Activated CD8-positive, alpha-beta memory T cell treated with anti-CD3 and anti-CD28 coated beads for 48 hours (primary cell): ENCODE measurements at places on chromosomes 4 and X.

- no peak for DNase-seq
Observed at GRCh38 chr4:68883870-68884269, 67.7 kb downstream of the UGT2A3 start.

- DNase-seq: no peak
Observed at GRCh38 chrX:108359806-108360602, 78.2 kb downstream of the COL4A6 start.

GRCh38 chr4:90572996-90573395, 445.8 kb downstream of the CCSER1 start:
- no peak for DNase-seq

DNA sequence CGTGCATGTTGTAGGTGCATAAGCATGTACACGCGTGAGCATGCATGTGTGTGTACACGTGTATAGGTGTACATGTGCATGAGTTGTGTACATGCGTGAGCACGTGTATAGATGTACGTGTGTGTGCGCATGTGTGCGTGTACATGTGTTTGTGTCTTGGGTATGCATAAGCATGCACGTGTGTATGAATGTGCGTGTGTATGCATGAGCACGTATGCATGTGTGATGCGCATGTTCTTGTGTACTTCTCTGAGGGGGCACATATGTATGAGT, 9.0 kb downstream of the NAT8L start:
- DNase-seq: no peak

GRCh38 chr4:15493411-15493810, 23.7 kb downstream of the CC2D2A start:
- no peak for DNase-seq

DNA sequence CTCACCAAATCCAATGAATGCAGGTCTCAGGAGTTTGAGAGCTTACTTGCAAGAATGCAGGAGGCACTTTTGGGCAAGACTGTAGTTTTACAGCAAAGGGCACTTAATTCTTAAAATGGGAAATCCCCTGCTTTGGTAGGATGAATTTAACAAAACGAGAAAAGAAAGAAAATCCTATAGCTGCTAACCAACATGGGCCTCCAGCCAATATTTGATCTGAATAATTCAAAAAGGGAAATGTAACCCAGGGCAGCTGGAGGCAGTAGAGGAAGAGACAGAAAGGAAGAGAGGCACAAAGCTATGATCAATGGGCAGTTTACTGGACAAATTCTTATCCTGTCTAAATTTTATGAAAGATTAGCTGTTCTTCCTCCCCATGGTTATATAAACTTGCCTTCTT, 142.3 kb downstream of the SH3KBP1 start:
- no peak for DNase-seq

GRCh38 chr4:168293386-168293975, 25.1 kb downstream of the DDX60 start:
- no peak for DNase-seq

DNA sequence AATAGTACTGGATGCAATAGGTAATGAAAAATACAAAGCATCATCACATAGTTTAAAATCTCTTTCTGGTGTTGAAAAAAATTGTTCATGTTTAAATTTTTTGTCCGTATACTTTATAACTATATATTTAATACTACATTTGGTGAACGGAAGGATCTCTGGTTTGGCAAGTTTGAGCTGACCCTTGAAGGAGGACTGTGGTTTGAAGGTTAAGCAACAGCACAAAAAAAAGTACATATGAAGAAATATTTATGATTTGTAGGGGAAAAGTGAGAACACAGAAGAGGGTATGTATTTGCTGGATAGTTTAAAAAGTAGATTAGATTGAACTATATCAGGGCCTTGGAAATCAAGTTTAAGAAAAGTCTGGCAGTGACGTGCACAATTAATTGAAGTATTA, 13.3 kb downstream of the SRP72 start:
- no peak for DNase-seq

DNA sequence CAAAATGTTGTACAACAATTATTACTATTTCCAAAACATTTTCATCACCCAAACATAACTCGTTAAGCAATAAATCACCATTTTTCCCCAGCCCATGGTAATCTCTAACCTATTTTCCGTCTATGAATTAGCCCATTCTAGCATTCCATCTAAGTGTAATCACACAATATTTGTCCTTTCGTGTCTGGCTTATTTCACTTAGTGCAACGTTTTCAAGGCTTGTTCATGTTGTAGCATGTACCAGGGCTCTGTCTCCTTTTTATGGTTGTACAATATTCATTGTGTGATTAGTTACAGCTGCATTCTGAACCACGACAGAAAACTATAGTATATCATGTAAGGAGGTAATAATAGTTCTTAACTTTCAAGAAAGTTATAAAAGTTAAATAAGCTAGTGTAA, 656.0 kb upstream of the HS3ST1 start:
- no peak for DNase-seq

GRCh38 chrX:108122748-108123147, 31.2 kb downstream of the ATG4A start:
- no peak for DNase-seq

DNA sequence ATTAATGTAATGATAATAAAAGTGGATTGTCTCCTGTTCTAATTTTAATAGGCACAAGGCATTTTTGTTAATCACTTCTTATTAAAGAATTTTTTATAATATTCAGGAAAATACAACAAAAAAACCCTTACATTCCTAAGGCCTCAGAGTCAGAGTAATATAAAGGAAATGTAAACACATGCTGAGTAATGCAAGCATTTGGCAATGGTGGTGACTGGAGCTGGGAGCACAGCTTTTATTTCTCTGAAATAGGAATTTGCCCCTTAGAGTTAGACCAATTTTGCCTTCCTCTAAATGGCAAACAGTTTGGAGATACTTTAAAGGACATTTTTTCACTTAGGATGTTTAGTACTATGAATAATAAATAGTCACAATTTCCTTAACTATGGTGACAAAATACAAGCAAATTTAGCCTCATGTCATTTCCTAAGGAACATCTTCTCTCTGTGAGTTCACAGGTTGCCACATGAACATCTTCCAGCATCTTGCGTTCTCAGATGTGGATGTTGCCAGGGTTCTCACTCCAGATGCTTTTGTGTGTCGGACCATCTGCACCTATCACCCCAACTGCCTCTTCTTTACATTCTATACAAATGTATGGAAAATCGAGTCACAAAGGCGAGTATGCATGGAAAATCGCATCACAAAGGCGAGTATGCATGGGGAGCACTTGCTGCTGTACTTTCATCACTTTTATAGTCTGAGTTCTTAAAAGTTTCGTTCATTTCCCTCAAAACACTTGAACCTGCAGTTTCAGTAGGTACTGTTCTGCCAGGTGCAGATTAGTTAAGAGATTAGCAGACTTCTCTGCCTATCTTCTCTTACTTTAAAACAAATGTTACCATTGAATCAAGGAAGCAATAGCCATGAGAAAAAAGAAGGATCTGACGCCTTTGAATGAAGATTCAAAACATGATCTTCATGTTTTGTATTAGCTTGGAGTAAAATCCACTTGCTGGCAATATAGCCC, 15.9 kb upstream of the F11 start:
- no peak for DNase-seq

GRCh38 chr4:175271010-175271630, 353.0 kb downstream of the ADAM29 start:
- no peak for DNase-seq

DNA sequence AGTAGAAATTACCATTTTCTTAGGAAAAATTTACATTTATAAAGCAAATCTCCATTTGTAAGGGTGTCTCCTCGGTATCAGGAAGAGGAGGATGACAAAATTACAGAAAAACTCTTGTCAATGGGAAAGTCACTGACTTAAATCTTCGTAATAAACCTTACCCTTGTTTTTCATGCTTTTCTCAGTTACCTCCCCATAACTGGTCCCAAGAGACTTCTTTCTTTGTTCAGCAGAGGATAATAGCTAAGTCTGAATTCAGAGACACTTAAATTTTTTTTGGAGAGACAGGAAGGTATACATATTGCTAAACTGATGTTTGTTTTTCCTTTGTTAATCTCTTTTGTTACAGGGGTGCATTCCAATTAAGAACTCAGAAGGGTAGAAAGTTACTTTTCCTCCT, 125.5 kb upstream of the JADE1 start:
- DNase-seq: no peak

- no peak for DNase-seq
Observed at GRCh38 chrX:5810636-5811035, 418.0 kb downstream of the NLGN4X start.

GRCh38 chr4:176656108-176656507, 136.6 kb downstream of the VEGFC start:
- DNase-seq: no peak

DNA sequence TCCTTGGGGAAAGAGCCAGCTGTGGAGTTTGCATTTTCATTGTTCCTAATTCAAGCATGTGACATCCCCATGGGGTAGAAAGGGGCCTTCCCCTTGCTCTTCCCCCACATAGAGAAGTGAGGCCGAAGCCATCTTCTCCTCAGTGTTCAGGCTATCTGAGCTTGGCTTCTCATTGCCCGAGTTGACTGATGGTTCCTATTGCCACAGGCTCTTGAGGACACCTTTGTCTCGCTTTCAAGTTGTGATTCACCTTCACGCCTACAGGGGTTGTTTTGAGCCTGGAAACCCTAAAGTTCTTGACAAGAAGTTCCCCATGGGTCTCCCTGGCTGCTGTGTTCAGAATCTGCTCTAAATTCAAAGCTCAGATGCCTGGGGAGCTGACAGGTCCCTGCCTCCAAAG, 25.0 kb downstream of the CCNQ start:
- no peak for DNase-seq

DNA sequence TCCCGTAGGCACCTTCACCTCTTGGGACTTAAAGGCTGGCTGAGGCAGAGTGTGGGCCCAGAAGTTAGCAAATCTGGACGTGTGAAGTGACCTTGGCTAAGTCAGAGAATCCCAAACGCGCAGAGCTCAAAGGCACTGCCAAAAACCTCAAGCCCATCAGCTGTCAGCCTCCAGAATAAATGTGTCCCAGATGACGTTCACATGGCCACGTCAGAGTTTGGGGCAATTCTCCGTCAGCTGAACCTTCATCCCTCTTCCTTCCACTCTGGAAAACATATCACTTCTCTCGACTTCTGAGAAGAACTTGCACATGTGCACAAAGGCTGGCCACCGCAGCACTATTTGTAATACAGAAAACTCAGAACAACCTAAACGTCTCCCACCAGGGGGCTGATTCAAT, 35.7 kb upstream of the APLN start:
- no peak for DNase-seq

DNA sequence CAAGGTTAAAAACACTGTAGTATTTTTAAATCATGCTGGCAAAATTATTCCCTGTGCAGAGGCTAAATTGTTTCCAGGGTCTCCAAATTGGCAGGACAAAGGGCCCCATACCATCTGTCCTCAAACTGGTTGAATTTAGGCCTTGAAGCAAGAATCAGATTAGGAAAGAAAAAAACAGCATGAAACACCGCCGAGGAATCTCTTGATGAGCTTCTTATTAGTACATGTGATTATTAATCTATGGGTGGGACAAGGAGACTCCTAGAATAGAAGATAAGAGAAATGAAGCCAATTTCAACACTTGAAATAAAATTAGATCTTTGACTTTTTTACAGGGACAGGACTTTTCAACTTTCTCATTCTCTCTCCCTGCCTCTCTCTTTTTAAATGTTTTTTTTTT, 7.1 kb upstream of the CLNK start:
- no peak for DNase-seq

- no peak for DNase-seq
Observed at GRCh38 chr4:38279650-38280322, 319.6 kb downstream of the PTTG2 start.

DNA sequence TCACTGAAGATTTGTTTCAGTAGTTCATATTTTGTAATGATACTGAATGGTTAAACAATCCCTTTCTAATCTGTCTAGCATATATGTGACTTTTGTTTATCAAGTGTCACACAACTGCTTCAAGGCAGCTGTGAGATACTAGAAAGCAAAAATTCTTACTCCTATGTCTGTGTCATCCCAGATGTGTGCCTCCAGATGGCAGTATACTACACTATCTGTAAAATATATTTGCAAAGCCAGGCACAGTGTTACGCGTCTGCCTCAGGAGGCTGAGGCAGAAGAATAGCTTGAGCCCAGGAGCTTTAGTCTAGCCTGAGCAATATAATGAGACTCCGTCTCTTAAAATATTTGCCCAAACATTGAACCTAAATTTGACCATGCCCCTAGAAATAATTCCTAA, 4.0 kb downstream of the NUDT10 start:
- DNase-seq: no peak

DNA sequence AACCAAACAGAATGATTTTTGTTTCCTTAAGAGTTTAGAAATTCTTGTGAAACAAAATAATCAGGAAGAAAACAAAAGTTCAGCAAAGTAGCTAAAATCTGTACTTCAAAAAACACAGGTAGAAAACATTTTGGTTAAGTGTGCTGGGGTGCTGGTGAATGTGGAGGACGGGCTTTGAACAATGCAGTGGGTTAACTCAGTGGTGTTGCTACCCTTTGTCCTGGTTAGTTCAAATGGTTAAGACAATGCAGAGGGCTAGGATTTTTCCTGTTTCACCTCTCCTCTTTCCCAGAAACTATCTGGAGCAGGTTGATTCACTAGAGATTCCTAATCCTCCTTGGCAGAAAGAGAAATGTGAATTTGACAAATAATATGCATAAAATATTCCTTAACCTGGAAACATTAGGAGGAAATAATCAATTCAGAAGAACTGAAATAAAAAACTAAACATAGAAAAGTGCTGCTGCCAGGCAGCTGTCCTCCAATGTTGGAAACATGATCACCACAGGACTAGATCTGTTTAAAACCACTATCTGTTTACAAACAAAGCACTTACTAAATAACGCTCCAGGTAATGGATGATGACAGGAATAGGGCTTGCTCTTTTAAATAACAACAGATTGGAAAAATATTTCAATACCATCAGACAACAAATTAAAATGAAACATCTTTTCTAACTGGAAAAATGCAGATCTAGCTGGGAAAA, 148.9 kb downstream of the MAML3 start:
- no peak for DNase-seq

DNA sequence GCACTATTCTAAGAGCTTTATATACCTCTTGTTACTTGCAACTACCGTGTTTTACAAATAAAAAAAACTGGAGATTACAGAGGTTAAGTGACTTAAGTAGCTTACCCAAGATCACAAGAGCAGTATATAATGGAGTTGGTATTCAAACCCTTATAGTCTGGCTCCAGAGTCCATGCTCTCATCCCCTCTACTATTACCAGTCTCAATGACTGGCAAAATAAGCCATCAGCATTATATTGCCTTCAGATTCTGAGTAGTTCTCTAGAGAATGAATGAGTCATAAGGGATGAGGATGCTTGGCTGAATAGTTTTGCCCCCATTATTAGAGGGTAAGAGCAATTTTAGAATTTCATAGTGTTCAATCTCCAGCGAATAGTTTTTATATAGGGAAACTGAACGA, 170.1 kb upstream of the ATOH1 start:
- DNase-seq: no peak

GRCh38 chr4:109967798-109968520, 55.3 kb downstream of the EGF start:
- DNase-seq: no peak

DNA sequence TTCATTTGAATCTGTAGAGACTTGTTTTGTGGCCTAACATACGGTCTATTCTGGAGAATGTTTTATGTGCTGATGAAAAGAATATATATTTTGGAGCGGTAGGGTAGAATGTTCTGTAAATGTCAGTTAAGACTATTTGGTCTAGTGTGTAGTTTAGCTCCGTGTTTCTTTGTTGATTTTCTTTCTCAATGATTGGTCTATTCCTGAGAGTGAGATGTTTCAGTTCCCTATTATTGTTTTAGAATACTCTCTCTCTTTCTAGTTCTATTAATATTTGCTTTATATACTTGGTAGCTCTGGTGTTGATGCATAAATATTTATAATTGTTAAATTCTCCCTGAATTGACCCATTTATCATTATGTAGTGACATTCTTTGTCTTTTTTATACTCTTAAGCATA, 236.5 kb downstream of the GLUD2 start:
- DNase-seq: no peak
